ENCODE measurements at places on chromosomes 4 and X.

DNA sequence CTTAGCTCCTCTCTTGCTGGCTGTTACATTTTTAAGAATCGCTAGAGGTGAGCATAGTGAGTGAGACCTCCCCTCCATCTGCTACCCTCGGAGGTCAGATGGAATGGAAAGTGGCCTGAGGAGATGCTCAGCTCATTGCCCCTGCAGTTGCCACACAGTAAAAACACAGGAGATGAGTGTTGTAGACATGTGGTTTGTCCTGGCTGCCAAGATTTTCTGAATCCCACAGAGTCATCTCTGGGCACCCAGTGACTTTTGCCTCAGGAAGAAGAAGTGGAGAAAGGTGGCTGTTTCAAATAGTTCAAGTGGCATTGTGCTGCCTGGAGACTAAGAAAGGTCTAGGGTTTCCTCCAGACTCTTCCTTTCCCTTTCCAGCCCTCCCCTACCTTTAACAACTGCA is 271.0 kb downstream of the STK32B start:
- DNase-seq, result no peak

- DNase-seq, result no peak
Measured at GRCh38 chrX:42127563-42127962, 204.2 kb upstream of the CASK start.

DNA sequence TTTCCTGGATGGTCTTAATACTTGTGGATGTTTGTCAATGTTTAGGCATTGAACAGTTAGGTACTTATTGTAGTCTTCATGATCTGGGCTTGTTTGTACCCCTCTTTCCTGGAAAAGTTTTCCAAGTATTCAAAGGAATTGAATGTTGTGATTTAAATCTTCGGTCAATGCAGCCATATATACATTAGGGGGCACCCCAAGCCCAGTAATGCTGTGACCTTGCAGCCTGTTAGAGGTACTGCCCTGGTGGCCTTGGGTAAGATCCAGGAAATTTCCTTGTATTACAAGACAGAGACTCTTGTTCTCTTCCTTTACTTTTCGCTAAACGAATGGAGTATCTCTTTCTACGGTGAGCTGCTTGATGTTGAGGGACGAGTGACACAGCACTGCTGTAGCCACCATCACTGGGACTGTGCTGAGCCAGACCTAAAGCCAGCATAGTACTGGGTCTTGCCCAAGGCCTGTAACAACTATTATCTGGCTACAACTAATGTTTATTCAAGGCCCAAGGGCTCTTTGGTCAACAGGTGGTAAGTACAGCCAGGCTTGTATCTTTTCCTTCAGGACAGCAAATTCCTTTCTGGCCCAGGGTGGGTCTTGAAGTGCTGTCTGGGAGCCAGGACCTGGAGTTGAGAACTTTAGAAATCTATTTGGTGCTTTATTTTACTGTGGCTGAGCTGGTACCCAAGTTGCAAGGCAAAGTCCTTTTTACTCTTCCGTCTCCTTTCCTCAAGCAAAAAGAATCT is 118.3 kb upstream of the ATOH1 start:
- DNase-seq, result no peak

DNA sequence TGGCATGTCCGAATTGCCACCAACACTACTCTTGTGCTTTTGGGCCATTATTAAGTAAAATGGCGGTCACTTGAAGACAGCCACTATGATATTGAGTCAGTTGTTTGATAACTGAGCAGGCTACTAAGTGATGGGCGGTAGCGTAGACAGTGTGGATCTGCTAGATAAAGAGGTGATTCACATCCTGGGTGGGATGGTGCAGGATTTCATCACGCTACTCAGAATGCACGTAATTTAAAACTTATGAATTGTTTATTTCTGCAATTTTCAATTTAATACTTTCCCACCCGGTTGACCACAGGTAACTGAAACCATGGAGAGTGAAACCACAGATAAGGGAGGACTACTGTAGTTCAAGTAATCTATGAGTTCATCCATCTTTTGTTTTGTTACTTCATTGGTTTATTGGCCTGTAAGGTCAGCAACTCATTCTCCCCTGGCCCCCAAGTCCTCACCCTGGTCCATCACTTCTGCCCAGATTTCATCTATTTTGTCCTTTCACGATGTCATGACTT is 2.9 kb downstream of the ARAF start:
- DNase-seq, result peak; percentile 78

DNA sequence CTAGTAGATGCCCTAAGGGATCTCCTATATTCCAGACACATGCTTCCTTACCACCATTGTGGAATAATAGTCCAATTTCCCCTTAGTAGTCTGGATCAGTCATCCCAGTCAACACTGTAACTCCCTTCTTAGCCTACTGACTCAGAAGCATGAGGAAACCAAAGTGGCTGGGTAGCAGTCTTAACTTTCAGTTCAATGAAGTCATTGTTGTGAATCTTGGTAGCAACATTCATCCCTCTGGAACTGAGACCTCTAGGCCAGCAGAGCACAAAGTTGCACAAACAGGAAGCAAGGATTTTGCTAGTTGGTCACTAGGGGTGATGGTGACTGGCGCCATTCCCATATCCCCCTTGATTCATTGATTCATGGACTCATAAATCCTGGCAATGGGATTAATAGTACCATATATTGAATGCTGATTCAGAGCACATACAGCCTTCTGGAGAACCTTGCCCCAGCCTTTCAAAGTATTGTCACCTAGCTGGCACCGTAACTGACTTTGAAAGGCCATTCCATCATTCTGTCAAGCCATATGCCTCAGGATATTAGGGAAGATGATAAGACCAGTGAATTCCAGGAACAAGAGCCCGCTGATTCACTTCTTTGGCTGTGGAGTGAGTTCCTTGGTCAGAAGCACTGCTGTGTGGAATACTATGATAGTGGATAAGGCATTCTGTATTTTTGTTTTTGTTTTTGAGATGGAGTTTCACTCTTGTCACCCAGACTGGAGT is 19.7 kb upstream of the GPAT3 start:
- peak; percentile 32 for DNase-seq

GRCh38 chr4:3781193-3781886 is 15.2 kb downstream of the ADRA2C start:
- DNase-seq, result no peak

DNA sequence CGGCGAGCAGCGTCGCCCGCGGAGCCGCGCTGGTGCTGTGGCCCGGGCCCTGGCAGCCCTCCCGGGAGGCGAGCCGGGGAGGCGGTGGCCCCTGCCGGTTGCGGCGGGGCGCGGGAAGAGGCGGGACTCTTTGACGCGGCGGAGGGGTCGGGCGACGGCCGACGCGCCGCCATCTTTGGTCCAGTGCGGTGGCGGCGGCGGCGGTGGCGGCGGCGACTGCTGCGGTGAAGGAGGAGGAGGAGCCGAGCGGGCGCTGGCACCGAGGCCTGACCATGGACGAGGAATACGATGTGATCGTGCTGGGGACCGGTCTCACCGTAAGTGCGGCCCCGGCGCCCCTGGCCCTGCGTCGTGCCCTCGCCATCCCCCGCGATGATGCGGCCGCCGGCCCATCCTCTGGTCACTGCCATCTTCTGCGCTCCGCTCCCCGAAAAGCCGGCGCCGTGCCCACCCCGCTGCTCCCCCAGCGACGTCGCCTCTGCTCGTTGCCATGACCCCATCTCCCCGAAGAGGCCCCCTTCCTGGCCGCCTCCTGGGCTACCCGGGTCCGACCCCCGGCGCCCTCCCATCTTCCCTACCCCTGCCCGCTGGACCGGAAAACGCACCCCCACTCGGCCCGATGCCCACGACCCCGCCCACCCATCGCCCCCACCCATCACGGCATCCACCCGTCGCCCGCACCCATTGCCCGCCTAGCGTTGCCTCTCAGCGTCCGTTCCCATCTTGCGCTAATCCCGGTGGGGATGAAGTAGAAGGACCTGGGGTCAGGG is at the start of gene GDI1:
GDI1 (plus strand) TSS at position 172 of the 770 bp plus-strand sequence; CDS start at position 273, 101 bp downstream.
- no peak for DNase-seq

GRCh38 chr4:102420563-102421398 is 75.5 kb upstream of the SLC39A8 start:
- no peak for DNase-seq

GRCh38 chrX:30039768-30040167 is 175.6 kb upstream of the MAGEB2 start:
- DNase-seq, result no peak

DNA sequence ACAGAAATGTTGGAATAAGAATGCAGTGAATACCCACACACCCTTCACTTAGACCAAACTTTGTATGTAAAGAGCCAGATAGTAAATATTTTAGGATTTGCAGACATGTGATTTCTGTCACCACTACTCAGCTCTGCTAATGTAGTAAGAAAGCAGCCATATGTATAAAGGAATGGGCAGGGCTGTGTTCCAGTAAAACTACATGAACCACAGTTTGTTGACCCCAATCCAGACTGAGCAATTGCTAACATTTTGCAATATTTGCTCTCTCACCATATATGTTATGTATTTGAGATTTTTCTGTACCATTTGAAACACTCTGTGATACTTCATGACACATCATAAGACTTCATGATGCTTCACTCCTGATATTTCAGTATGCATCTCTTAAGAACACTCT is 32.0 kb upstream of the TBC1D1 start:
- DNase-seq, result no peak

- DNase-seq, result no peak
Measured at GRCh38 chr4:186534056-186534455, 21.3 kb downstream of the MTNR1A start.

- no peak for DNase-seq
Measured at GRCh38 chr4:107709916-107710315, 10.1 kb downstream of the PAPSS1 start.

DNA sequence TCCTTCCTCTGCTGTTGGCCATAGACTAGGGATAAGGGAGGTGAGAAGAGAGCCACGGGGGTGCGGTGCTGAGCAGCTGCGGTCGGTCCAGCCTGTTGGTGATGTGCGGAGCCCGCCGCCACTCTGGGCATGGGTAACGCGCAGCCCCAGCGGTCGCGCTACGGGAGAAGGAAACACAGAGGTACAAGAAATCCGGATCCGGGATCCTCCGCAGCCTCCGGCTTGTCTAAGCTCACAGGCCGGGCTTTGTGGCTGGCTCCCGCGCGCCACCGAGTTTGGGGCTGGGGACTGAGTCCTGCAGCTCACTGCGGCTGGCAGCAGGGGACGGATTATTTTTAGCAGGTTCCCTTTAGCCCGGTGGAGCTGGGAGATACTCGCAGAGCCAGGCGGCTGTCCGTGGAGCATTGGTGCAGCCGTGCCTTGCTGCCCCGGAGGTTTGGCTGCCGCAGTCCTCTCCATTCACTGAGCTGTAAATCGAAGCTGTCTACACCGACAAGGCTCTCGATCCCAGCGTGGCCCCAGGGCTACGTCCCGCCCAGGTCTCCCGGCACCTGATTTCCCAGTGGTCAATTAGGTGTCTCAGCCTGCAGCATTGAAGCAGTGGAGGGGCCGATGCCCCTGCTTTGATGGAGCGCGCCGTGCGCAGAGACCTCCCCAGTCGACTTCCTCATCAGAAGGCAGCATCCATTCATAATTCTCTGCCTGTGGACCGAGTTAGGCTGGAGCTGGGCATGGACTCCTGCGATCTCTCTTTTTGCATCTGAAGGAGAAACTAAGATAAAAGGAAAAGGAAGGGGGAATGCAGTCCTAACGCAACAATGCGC is 81.9 kb upstream of the SCML1 start:
- DNase-seq, result no peak

GRCh38 chr4:85151786-85152185 is 185.3 kb upstream of the WDFY3 start:
- no peak for DNase-seq

DNA sequence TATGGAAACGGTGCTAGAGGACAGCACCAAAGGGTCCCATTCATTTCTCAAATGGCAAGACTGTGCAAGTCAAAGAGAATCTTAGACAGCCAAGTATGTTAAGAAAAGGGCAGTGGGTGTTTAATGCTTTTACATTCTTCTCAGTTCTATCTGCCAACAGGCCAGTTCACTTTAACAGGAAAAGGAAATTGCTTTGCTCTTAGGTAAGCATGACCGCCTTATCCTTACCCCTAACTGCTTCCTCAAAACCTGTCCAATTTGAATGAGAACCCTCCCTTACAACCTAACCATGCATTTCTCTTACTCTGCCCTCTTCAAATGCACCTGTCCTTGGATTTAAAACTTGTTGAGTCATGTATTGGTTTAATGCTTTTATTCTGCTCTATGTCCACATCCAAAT is 44.5 kb upstream of the BLTP1 start:
- DNase-seq, result no peak

GRCh38 chr4:14620567-14621141 is 381.6 kb upstream of the CPEB2 start:
- DNase-seq, result no peak

DNA sequence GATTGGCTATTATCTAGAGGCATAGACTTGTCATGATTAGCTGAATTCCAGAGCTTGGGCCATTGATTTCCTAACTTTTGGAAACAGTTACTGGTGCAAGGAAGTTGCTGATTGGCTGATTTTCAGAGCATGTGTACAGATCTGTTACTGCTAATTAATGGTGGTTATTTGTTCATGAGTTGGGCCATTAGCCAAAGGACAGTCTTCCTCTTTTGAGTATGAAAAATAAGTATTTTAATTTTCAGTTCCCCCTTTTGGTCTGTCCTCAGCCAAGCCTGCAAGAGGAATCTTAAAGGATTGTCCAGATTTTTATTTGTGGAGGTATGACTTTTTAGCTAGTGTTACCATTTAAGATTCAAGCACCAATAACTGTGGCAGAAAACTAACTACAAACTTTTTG is 7.0 kb upstream of the DSPP start:
- no peak for DNase-seq

- peak; percentile 14 for DNase-seq
Measured at GRCh38 chr4:95732061-95732460, 107.8 kb upstream of the PDHA2 start.

DNA sequence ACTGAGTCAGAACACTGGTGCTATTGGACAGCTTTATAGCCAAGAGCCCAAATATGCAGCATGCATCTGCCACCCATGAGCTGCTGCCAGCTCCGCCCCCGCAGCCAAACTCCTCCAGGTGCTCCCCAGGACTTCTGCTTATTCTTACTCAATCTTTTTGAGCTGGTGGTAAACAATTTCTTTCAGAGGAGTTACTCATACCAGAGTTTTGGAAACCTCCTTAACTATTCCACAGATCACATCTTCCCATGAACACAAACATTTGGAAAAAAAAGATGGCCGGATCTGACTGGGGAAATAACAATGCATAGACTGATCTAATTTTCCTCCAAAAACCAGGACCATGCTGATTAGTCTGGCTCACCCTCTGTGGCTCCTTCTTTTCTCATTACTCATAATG is 399.9 kb downstream of the GPM6A start:
- no peak for DNase-seq

DNA sequence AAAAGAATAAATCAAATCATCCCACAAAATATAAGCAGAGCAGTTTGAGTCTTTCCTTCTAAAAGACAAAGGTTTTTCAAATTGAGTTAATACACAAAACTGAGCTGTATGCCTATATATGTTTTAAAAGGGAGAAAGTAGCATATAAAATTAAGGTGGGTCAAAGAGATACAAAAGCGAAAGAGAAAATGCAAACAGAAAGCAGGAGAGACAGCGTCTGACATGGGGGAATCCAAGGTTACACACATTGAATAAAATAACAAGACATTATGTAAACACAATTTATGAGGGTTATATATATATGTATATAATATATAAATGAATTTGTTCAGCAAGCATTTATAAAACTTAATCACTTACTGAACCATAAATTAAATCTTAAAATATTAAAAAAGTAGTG is 276.1 kb upstream of the LCORL start:
- no peak for DNase-seq
